GM10248 (cell line): ENCODE measurements at places on chromosomes 7 and 10.
A peak's percentile ranks its signal among the peaks of the same experiment; 100 is the strongest.

- no peak for DNase-seq
These were observed 26.1 kb downstream of the MNX1 start for GRCh38 chr7:156984174-156984891.

DNA sequence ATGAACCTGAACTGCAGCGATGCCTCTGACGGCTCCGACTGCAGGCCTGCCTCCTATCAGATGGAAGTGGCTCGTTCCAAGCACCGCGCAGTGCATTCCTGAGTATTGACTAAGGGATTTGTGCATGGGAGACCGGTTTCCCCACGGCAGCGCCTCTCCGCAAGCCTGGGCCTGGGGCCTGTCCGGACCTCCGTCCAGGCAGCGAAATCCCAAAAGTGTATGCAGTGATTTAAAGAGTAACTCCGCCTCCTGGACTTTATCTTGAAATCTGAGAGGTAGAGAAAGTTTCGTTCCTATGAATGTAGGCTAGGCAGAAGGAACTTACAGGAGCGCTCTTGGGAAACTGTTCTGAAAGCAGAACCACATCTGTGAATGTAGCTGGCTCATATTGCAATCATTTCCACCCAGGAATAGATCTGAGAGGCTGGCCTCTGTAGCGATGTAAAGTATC, 106.2 kb upstream of the CELF2 start:
- no peak for DNase-seq

DNA sequence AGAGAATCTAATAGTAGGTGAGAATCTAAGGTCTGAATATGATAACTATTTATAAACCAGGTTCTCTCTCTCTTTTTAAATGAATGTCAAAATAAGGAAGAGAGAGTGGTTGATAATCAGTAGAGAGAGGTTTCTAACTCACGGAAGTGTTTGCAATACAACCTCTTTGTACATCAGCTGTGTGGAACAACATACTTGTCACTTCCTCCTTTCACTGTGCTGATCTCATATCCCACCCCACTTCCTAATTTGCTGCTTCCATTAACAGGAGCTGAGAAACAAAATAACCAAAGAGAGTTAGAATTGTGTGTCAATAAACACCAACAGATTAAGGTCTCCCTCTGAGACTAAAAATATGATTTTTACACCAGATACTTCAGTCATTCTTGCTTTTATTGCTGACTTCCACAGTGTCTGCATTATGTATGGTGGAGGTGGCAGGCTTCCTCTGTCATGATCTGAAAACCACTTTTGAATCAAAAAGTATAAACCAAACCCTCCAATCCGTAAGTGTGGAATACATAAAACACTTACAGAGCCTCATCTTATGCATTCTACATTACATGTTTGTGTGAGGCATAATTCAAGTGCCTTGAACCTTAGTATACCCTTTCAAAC, 25.0 kb downstream of the CACUL1 start:
- peak; percentile 44 for DNase-seq

- no peak for DNase-seq
These were observed 10.4 kb upstream of the ZNF485 start for GRCh38 chr10:43595739-43596298.

DNA sequence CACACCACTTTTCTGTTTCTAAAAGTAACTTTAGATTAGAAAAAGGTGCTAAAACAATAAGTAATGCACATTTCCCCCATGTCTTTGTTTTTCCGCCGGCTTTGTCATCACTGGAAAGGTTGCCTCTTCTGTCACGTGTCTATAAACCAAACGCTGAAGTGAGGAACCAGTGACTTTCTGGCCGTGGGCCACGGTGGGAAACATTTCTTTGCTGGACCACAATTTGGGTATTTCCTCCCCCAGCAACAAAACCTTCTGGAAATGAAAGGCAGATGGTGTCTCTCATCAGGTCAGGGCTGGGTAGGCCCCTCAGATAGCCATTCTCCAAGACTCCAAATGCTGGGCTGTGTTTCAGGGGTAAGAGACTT, 174.5 kb downstream of the SH3PXD2A start:
- DNase-seq, result no peak

- DNase-seq, result no peak
These were observed 36.9 kb downstream of the TACR2 start for GRCh38 chr10:69379800-69380199.

- peak; percentile 52 for DNase-seq
These were observed 604.1 kb downstream of the GALNT17 start for GRCh38 chr7:71735961-71736556.

- DNase-seq, result no peak
These were observed 931 bp downstream of the PAPSS2 start for GRCh38 chr10:87660484-87661133.

DNA sequence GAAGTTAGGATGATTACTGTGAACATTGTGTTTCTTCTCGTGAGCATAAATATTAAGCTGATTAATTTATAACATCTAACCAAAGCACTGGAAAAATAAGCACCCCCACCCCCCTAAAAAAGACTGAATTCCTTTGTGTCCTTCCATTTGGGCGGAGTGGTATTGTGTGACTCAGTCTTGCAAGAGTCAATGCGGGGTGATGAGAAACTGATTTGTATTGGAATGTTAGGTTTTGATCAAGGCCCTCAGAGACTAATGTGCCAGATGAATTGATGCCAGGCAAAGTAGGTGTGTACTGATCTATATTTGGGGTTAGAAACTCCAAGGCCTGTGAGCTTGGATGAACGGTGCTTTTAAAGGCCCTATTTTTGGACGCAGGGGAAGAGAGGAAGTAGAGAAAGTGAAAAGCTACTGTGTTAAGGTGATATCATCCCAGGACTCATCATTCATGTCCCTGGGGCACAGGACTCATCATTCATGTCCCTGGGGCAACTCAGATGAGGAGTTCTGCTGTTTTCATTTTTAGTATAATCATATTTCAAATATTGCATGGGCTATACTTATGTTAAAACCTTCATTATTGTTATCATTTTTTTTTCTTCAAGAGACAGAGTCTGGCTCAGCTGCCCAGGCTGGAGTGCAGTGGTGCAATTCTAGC, 61.3 kb upstream of the PTN start:
- DNase-seq, result no peak
